Thymus (tissue), 14 donors: ENCODE measurements at places on chromosomes 7 and 10. TPM values are rescaled to one million over a fixed set of nuclear protein-coding genes. Genes with fewer than 3 reads are reported as not detected.

Gene SEMA3D
- total RNA-seq: 1.3 TPM

Gene UBE2D1
- total RNA-seq: 9.2 TPM

Gene EGR2
- total RNA-seq: 6.6 TPM

Gene CD36
- total RNA-seq: 42.8 TPM

DNA sequence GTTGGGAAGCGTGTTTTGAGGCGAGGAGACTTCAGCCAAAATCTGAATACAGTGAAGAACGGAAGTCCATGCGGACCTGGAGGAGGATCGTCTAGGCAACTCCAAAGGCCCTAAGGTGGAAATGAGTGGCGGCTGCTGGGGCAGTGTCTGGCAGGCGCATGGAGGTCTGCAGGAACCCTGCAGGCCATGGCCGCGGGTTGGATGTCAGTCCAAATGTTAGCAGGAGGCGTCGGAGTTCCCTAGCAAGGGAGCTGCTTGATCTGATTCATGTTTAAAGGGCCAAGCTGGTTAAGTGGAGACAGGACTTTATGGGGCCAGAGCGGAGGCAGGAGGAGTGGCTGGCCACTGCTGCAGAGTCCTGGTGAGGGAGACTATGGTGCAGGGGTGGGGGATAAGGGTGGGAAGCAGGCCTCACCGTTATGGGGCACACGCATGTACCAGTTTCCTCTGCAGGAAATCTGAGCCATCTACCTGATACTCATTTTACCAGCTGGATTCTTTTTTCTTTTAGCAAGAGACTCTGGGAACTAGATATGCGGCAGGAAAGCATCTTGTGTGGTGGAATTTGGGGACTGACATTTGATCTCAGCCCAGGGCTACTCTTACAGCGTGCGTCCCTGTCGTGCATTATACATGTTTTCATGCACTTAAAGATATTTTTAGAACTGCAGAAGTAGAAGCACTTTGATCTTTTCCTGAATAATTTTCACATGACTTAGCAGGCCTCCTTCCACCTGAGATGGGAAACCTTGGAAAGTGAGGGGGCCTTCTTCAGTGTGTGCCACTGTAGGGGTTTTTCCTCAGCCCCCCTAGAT is 6.6 kb upstream of the REPIN1 start:
- DNase-seq: no peak

GRCh38 chr7:135240441-135240840 is 6.8 kb downstream of the STRA8 start:
- no peak for DNase-seq

- DNase-seq: no peak
Observed at GRCh38 chr7:45055016-45055415, 33.8 kb downstream of the NACAD start.

- no peak for DNase-seq
Observed at GRCh38 chr10:31769564-31769963, 159.1 kb downstream of the ARHGAP12 start.

GRCh38 chr7:17546592-17546991 is 248.1 kb downstream of the AHR start:
- no peak for DNase-seq

DNA sequence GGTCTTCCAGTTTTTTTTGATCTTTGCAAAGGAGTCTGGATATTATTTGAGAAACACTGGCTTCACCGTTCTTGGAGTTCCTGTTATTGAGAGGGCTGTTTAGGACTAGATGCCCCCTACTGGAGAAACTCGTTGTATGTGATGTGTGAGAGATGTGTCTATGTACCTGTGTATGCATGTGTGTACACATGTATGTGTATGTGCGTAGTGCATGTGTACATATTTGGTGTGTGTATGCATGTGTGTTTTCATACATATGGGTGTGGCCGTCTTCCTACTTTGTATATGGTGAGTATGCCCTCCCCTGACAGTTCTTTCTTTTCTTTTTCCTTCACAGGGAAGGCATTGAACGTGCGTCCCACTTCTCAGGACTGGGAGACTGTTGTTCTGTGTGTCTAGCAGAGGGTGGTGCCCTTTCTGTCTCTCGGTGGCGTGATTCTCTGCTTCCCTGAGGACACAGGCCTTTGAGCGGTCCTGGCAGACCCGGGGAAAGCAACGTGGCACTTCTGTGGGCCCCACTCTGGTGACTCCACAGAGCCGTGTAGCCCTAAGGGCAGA is 3.0 kb upstream of the CALHM3 start:
- peak; percentile 70 for DNase-seq
